GM23338 (cell line): ENCODE measurements at places on chromosomes 1 and 21. TPM values are rescaled to one million over a fixed set of nuclear protein-coding genes. Genes with fewer than 3 reads are reported as not detected.

- peak; percentile 34 for DNase-seq
These were observed 11.1 kb upstream of the RAB42 start for GRCh38 chr1:28580722-28581530.

GRCh38 chr1:208917723-208918122 is 665.8 kb upstream of the CAMK1G start:
- no peak for DNase-seq

CA6 gene
- not detected in 2 replicates for total RNA-seq

- DNase-seq = no peak
These were observed 109.1 kb downstream of the MRPS6 start for GRCh38 chr21:34182436-34182835.

DNA sequence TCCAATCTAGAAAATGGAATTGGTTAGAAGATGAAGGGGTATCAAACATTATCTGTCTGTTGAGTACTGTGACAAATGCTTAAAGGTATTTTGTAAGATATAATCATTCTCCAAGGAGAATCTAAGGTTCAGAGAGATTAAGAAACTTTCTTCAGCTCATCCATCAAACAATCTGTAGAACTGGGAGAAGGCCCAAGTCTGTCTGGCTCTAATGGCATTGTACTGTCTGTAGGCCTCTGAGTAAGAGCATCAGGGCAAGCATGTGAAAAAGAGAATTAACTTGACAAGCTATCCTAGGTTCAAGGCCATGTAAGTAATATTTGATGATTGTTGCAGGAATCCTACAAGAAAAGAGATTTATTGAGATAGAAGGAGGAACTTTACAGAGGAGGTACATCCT is 5.3 kb upstream of the FGGY start:
- no peak for DNase-seq

DNA sequence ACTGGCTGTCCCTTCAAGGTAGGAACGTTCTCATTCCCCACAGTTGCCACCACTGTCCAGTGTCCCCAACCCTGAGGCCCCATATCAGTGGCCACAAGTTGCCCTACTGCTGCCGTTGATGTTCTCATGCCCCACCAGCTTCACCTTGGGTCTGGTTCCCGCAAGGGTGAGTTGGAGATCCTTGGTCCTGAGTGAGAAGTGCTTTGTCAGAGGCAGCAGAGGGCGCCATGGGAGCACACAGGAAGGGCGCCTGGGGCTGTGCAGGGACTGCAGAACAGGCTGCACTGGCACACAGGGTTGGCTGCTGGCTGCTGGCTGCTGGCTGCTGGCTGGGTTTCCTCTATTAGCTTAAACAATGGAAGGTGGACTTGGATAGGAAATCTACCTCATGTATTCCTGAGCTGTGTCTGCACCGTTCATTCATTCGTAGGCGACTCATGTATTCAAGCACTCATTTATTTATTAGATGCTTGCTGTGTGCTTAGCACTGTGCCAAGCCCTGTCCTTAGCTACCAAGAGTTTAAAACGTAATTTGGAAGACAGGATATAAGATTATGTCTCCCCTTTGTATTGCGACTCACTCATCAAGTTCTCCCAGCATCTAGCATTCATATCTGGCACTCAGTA is 2.1 kb upstream of the S100A9 start:
- DNase-seq = peak; percentile 90

ATAD3C gene
- total RNA-seq = 0.45 and 1.2 TPM in 2 replicates

SLC41A1 gene
- 22.1 and 30.0 TPM in 2 replicates for total RNA-seq
